ENCODE measurements at places on chromosomes 16 and 17.

- no peak for DNase-seq
Observed at GRCh38 chr16:20678242-20678641, 19.2 kb downstream of the ACSM1 start.

DNA sequence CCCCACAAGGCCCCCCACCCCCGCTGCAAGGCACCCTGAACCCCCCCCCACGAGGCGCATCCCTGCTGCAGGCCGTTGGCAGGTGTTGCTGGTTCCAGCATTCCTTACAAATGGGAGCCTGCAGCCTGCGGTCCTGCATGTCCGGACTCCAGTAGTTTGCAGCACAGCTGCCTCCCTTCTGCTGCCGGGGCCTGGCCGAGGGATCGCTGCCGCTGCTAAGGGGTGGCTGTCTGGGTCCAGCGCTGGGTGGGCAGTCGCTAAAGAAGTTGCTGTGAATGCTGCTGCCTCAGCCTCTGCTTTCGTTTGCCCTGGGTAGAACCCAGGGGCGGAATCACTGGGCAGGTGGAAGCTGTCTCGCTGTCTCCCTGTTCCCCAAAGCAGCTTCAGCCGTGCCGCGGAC is 11.8 kb downstream of the UTS2R start:
- no peak for DNase-seq

GRCh38 chr16:18953547-18953946 is 27.3 kb upstream of the SMG1 start:
- DNase-seq = no peak

- DNase-seq = peak; percentile 43
Observed at GRCh38 chr17:37280841-37281240, 94.9 kb upstream of the C17orf78 start.

GRCh38 chr17:81683208-81683583 is 401 bp downstream of the ARL16 start:
- DNase-seq = no peak

GRCh38 chr16:75244225-75244809 is 7.1 kb downstream of the BCAR1 start:
- DNase-seq = peak; percentile 79

- no peak for DNase-seq
Observed at GRCh38 chr16:69399361-69399760, 13.6 kb upstream of the TERF2 start.

DNA sequence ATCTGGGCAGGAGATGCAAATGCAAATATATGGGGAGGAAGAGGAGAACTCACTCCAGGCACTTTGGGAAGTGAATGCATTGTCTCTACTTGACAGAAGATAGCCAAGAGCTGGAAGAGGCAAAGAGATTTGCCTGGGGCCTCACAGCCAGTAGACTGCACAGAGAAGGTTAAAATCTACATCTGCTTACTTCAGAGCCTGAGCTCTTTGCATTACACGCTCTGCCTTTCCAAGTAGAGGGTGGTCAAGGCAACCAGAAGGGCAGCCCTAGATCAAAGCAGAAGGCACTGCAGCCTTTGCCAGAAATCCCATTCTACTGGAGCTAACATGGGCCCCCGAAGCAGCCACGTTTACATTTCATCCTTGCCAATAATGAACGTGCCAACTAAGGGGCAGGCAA is 407.2 kb upstream of the CCL2 start:
- no peak for DNase-seq

- DNase-seq = no peak
Observed at GRCh38 chr16:1076801-1077576, 4.4 kb downstream of the SSTR5 start.

DNA sequence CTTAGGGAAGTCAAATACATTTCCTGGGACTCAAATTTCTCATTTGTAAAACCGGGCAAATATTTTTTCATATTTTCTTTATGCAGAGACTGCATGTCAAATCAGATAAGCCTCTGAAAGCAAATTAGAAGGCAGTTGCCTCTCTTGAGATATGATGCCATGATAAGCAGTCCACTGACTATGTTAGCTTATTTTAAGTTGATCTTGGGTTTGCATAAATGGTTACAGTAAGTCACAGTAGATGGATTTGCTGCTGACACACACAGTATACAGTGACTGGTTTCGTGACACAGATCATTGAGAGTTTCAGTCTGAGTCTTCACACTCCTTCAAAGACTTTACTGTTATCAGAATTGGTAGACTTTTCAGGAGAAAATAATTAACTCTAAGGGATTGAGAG is 927.6 kb upstream of the CDH8 start:
- no peak for DNase-seq

GRCh38 chr16:88799569-88800276 is 3.9 kb upstream of the CDT1 start:
- no peak for DNase-seq

DNA sequence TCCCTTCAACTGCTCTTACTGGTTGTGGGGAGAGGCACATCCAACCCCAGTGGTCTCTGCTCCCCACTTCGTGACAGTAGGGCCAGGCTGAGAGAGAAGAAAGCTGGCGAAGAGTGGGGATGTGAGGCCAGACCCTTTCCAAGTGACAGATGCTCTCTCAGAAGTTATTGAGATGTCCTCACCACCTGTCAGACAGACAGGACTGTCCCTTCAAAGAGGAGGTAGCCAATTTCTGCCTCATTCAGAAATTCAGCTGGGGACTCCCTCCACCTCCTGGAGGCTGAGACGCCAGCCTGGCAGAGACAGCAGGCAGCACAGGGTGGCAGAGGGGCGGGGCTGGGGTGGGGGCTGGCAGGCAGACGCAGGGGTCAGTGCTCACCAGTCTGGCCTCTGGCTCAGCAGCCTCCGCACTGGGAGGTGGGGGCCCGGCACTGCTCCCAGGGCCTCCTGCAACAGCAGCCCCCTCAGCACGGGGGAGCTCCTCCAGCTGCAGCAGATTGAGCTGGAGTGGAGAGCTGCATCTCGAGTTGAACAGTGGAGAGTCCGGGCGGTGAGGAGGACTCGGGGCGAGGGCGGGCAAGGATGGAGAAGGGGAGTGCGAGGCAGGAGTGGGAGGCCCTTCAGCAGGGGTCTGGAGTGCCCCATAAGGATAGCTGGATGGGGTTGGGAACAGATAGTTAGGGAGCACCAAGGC is 9.2 kb downstream of the PER1 start:
- no peak for DNase-seq

DNA sequence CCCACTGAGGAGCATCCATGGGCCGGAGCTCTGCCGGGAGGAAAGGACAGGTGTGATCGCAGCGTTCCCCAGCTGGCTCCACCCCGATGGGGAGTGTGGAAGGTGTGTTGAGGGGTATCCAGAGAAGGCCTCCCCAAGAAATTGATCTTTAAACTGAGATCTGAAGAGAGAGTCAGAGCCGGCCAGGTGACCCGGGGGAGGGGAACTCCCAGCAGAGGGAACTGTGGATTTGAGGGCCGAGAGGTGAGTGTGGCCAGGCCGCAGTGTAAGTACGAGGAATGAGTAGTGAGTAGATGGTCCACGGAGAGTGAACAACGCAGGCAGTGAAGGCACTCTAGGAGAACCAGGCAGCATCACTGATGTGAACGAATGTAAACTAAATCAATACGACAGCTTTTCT is 80.2 kb downstream of the RPTOR start:
- DNase-seq = no peak

DNA sequence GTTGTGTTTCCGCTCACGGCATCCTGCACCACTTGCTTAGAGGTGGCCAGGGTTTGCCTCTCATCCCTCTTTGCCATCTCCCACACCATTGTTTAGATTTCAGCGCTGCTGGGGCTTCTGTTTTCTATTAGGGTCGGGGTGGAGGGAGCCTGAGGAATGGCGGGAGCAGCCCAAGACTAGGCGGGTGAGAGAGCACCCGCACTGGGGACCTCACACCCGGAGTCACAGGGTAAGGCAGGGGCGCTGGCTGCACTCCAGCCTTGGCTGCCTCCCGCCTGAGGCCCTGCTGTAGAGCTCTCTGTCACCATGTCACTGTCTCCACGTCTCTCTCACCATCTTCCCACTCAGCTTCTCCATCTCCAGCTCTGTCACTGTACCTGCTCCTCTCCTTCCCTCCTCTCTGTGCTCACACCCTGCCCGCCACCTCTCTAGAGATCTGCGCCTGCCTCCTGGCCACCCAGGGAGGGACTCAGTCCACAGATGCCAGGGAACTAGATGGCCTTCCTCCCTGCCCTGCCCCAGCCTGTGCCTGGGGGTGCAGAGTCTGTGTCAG is 32.8 kb upstream of the ABCC3 start:
- DNase-seq = no peak

- peak; percentile 51 for DNase-seq
Observed at GRCh38 chr17:73393962-73394361, 82.2 kb upstream of the CDC42EP4 start.

DNA sequence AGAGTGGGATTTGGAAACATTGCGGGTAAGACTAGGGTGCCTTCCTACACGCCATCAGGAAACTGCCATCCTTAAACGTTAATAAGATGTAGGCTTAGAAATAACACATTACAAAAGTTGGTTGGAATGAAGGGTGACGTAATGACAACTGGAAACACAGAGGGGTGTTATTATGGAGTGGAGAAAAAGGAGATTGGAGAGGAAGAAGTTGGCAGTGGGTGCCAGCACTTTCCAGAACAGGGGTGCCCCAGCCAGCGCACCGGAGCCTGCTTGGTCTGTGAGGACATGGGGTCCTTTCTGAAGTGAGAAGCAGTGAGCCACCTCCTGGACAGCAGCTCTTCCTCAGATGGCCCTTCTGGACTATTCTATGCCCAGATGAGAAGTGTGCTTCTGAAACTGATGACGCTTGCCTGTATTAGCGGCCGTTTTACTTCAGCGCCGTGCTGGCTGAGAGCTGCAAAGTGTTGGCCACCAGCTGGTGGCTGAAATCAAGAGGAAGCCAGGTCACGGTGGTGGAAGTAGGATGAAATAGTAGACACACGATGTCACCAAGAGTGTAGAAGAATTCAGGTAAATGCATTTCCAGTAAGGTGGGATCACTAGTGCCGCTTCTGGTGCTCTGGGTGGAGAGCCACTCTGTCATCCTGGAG is 244.8 kb downstream of the NTN1 start:
- peak; percentile 48 for DNase-seq

DNA sequence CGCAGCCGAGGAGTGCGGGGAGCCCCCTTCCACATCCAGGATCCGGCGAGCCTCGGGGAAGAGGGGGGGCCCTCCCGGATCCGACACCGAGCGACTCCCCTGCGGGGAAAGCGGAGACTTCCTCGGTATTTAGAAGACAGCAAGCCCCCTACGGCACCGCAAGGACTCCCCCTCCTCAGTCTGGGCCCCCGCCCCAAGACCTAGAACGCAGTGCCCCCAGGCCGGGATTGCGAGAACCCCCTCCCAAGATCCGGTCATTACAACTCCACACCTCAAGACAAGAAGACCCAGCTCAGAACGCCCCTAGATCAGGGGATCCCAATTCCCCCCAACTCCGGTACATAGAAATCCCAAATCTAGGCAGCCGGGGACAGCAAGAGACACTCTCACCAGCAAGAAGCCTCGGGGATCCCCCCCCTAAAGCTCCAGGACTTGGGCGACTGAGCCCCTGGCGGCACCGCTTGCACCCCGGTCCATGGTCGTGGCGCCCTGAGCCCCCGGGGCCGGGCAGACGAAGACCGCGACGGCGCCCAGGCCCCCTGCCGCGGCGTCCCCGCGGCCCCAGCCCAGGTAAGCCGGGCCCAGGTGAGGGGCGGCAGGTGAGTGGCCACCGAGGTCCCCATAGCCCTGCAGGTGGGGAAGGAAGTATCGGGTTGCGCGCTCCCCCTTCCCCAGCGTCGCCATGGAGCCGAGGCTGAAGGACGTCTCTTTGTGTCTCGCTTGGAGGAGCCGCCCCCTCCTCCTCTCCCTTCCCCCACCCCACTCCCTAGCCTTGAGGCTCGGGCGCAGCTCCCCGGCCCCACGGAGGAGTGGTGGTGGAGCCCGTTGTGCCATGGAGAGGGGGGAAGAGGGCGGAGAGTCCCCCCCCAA is 641 bp downstream of the SBK1 start:
- peak; percentile 36 for DNase-seq

DNA sequence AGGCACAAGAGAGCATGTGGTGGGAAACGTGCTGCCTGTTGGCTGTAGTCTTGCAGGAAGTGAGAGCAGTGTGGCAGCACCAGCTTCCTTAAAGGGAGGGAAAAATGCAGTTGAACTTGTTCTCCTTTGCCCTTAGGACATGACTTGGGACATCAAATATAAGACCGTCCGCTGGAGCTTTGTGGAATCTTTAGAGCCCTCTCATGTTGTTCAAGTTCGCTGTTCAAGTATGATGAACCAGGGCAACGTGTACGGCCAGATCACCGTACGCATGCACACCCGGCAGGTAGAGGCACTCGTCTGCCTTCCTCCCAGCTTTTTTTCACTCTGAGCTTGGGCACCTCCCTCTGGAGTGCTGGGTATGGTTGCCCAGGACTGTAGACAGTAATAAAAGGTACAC is 23.3 kb downstream of the GPR179 start:
- DNase-seq = peak; percentile 0

GRCh38 chr16:86894925-86895324 is 316.6 kb downstream of the FOXL1 start:
- no peak for DNase-seq

- no peak for DNase-seq
Observed at GRCh38 chr17:13086142-13086769, 68.4 kb upstream of the ELAC2 start.

DNA sequence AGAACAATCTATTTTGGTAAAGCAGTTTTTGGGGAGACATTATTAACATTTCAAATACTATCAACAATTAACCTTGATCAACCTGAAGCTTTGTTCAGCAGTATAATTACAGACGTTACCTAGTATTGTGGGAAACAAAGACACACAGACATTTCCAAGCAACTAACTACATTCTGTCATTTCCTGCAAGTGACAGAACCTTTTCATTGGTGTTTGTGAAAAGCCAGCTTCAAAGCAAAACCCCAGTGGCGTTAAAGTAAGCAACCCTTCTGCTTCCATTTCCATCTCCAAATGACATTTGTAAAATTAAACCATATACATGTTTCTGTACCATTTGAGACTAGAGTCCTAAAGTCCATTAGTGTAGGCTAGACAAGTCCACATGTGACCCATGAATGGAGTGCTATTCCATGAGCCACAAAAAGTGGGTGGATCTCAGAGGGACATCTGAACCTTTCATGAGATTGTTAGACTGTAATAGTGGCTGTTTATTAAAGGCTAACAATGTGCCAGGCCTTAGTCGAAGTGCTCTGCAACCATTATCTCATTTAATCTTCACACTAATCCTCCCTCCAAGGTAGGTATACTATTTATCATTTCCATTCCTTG is 101.2 kb downstream of the SSH2 start:
- no peak for DNase-seq

GRCh38 chr17:77841742-77842527 is 116.6 kb upstream of the TNRC6C start:
- DNase-seq = no peak

All from astrocyte of the hippocampus (primary cell).